ENCODE measurements at places on chromosomes 4 and X.

DNA sequence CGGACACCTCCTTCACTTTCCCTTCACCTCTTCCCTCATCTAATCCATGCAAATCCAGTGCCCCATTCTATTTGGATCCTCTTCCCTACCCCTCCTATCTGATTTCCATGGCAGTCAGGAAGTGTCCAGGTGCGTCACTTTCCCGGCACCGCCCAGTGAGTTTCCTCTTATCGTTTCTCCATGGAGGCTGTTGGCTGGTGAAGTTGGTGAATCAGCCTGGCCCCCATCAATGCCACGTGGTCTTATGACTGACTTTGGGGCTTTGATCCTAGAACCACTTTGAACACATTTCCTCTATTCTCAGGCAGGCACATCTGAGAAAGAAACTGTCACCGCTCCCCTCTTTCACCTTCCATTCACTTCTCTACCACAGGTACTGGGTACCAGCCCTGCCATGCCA is 137.8 kb downstream of the CEP135 start:
- DNase-seq: no peak

GRCh38 chr4:111046811-111047210 is 423.9 kb upstream of the PITX2 start:
- DNase-seq: no peak

- DNase-seq: no peak
Observed at GRCh38 chr4:164536814-164537213, 217.1 kb upstream of the SMIM31 start.

DNA sequence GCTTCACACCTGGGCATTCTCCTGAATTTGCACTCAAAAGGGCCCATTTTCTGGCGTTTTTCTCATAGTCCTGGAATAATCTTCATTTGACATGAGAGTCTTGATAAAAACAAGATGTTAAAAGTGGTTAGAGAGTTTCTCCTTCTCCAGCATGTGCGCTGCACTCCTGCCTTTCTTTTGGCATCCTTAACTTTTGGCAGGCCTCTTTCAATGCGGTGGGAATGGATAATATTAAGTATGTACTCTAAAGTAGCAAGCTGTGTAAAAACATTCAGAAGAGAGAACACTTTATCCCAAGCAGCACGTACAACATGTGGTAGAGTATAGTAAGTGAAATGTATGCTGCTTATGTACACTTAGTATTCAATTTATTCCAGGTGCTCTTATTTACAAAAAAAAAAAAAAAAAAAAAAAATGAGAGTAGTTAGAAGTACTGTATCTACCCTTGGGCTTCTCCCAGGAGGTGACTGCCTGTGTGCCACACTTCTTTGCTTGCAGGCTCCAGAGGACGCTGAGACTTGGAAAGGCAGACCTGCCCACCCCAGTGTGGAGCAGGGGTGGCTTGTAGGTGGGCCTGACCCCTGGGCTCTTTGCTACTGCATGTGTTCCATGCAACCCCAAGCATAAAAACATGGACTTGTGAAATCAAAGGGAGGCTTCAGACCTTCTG is 3.9 kb downstream of the FGF2 start:
- no peak for DNase-seq

DNA sequence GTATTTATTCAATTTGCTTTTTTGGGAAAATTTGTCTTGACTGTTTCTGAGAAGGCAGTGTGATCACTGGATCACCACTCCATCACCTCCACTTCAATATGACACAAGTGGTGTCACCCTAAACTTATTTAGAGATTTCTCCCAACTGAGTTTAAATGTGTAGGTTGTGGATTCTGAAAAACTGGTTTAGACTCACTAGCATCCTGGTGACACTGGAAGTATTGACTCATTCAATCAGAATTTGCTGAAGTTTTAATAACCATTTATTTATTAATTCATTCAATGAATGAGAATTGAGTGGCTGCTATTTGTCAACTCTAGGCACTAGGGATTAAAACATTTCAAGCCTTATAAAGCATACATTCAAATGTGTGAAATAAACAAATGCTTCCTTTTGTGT is 819.1 kb upstream of the EPHA5 start:
- DNase-seq: no peak
